ENCODE measurements at places on chromosomes 16 and 17. TPM values are rescaled to one million over a fixed set of nuclear protein-coding genes. Genes with fewer than 3 reads are reported as not detected.
A peak's percentile ranks its signal among the peaks of the same experiment; 100 is the strongest.

The ABCA10 gene
- total RNA-seq = 9.2 TPM

The TNFRSF17 gene
- total RNA-seq = 0.41 TPM

The KRTAP3-1 gene
- total RNA-seq = not detected

The NGFR gene
- 0.78 TPM for total RNA-seq

The KIF2B gene
- not detected for total RNA-seq

The SOX9 gene
- 5.4 TPM for total RNA-seq

The GRAPL gene
- total RNA-seq = 16.6 TPM

The ADAD2 gene
- 0.52 TPM for total RNA-seq

The ASGR2 gene
- total RNA-seq = 1.3 TPM

The ATAD5 gene
- total RNA-seq = 1.1 TPM

The OR4D1 gene
- total RNA-seq = not detected

The MT1F gene
- 9.1 TPM for total RNA-seq

- no peaks in the 10 kb centered on the region for H3K27me3 ChIP-seq
- no peak overlapping the region for H3K27ac ChIP-seq
- DNase-seq = no peak
- no peaks in the 10 kb centered on the region for H3K36me3 ChIP-seq
- H3K4me1 ChIP-seq = peaks cover 77% of the 10 kb centered on the region
Observed at GRCh38 chr16:3872216-3872895, 8.2 kb downstream of the CREBBP start.

GRCh38 chr16:56632156-56632847 is at the start of gene MT1M:
Gene MT1M, plus strand, starts transcription at chr16:56632659. Its CDS starts 73 bp downstream, at chr16:56632732.
- H3K27me3 ChIP-seq = peaks cover 22% of the 10 kb centered on the region
- peak within 1 kb of the TSS; percentile 83 for H3K27ac ChIP-seq
- H3K4me1 ChIP-seq = peaks cover 7% of the 10 kb centered on the region
- H3K36me3 ChIP-seq = no peaks in the 10 kb centered on the region
- H3K4me3 ChIP-seq = peak within 1 kb of the TSS; percentile 46

DNA sequence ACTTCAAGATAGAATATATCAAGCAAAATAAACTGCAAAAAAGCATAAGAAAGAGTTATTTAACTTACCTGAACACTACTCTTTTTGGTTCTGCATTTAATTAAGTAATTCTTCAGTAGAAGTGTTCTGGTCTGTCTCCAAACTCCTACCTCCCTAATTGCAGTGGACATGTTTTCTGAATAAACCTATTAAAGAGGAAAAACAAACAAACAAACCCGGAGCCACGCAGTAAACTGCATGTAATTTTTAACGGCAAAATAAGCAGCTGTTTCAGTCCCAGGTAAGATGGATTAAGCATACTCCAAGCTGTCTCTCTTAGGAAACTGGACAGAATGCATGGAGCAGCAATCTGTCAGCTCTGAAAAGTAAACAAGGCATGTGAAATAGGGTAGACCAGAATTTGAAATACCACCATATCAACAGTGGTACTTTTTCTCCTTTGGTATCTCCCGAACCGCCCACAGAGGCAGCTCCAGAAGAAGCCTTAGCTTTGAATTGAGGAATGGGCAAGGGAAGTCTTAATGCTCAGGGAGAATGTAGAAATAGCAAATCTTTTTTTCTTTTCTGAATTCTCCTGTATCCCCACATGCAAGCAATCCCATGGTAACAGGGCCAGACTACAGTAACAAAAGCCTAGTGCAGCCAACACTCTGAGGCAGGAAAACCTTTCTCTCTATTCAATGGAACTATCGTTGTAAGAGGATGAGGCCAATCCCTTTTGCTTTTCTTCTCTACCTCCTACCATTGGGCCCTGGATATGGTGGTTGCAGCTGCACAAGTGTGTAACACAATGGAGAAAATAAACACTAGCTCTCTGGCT is 12.5 kb downstream of the ABCA5 start:
- DNase-seq = no peak
- no peak overlapping the region for H3K4me3 ChIP-seq
- no peak overlapping the region for H3K27ac ChIP-seq
- H3K4me1 ChIP-seq = no peaks in the 10 kb centered on the region
- H3K27me3 ChIP-seq = no peaks in the 10 kb centered on the region

- no peak for DNase-seq
- H3K27me3 ChIP-seq = peaks cover 48% of the 10 kb centered on the region
- H3K4me1 ChIP-seq = no peaks in the 10 kb centered on the region
Observed at GRCh38 chr17:39591958-39592954, 15.5 kb downstream of the NEUROD2 start.

DNA sequence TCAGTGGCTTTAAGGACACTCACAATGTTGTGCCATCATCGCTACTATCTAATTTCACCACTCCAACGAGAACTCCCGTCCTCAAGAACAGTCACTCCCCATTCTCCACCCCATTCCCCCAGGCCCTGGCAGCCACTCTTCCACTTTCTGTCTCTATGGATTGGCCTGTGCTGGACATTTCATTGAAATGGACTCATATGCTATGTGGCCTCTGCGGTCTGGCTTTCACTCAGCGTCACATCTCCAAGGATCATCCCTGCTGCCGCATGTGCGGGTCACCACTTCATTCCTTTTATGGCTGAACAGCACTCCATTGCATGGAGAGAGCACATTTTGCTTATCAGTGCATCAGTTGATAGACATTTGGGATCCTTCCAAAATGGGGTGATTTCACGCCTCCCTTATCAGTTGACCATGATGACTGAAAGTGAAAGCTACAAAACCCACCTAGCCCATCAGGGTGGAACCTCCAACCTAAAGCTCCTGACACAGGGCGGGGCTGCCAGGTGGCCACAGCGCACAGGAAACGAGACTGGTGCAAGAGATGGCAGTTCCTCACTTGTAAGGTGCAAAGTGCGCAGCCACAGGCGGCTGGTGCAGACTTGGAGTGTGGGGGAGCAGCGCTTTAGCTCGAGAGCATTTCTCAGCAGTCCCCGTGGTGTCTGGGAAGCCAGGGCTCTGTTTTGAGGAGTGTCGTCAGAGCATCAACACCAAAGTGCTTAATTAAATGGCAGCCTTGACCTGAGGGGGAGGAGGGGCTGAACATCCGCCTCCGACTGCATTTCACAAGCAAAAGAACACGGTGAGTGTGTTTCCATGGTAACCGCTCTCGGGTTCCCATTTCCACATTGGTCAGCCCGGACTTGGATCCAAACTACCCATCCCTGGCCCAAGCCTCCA is 23.8 kb downstream of the COTL1 start:
- DNase-seq = peak; percentile 77
- peak overlapping the region; percentile 36 for H3K27ac ChIP-seq
- H3K4me1 ChIP-seq = peaks cover 33% of the 10 kb centered on the region
- peak overlapping the region; percentile 11 for H3K4me3 ChIP-seq
- H3K27me3 ChIP-seq = no peaks in the 10 kb centered on the region
- H3K36me3 ChIP-seq = peaks cover 11% of the 10 kb centered on the region

GRCh38 chr16:8816967-8817655 is 19.5 kb downstream of the PMM2 start:
- peaks cover 4% of the 10 kb centered on the region for H3K4me1 ChIP-seq
- no peak for DNase-seq

GRCh38 chr17:78667741-78668640 is 90.8 kb upstream of the DNAH17 start:
- H3K36me3 ChIP-seq = no peaks in the 10 kb centered on the region
- H3K27me3 ChIP-seq = no peaks in the 10 kb centered on the region
- no peak overlapping the region for H3K4me3 ChIP-seq
- peak; percentile 23 for DNase-seq
- no peak overlapping the region for H3K27ac ChIP-seq

DNA sequence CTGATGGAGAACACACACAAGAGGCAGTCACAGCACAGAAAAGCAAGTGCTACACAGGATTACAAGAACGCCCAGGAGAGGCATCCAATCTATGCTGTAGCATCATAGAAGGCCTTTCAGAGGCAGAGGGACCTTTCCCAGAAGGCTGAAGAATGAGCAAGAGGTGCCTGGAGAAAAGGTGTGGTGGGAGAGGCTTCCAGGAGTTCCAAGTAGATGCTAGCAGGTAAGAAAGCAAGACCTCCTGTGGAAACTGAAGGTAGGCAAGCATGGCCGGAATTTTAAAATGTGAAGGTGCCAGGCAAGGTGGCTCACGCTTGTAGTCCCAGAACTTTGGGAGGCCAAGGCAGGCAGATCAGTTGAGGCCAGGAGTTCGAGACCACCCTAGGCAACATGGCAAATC is 2.1 kb downstream of the ARHGAP17 start:
- no peak for DNase-seq
- H3K27ac ChIP-seq = peak overlapping the region; percentile 42
- peak overlapping the region; percentile 87 for H3K4me3 ChIP-seq
- peaks cover 4% of the 10 kb centered on the region for H3K36me3 ChIP-seq
- no peaks in the 10 kb centered on the region for H3K27me3 ChIP-seq

DNA sequence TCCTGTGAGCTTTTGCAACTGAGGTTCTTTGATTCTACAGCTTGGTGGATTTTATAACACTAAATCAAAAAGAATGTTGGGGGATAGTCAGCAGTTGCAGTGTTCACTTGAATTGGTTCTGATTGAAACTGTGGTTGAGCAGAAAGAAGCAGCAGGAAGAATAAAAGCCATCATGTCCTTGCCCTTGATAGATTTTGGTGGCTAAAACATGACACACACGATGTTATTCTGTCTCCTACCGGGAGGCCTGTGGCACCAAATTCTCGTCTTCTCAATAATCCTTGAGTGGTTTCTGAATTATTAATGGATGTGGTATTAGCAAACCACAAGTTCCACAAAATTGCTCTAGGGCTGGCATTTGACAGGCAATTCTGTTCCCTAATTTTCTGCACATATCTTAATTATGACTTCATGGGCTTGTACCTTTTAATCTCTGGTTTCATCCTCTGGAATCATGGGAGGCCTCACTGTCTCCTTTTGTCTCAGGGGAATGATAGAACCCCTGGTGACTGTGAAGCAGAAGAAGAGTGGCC is 338.2 kb downstream of the SNX29 start:
- no peak overlapping the region for H3K27ac ChIP-seq
- no peak for DNase-seq
- no peaks in the 10 kb centered on the region for H3K27me3 ChIP-seq

- H3K4me1 ChIP-seq = no peaks in the 10 kb centered on the region
- H3K27ac ChIP-seq = no peak overlapping the region
- H3K27me3 ChIP-seq = no peaks in the 10 kb centered on the region
- no peak overlapping the region for H3K4me3 ChIP-seq
Observed at GRCh38 chr16:59336136-59336695, 602.1 kb upstream of the GOT2 start.

DNA sequence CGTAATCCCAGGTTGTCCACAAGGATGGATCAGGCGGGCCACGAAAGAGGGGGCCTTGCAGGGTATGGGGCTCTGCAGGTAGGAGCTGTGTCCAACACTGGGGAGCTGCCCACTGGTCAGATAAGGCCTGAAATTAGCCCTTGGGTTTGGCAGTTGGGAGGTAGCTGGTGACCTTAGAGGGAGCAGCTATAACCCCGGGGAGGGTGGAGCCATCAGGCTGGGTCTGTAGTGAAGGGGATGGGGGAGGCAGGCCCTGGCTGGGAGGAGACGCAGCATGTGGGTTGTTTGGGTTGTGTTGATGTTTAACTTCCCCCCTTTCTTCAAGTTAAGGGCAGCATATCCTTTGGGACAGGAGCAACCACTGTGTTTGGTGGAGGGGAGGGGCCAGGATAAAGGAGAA is 5.9 kb downstream of the MLLT6 start:
- H3K27me3 ChIP-seq = no peaks in the 10 kb centered on the region
- peaks cover 63% of the 10 kb centered on the region for H3K36me3 ChIP-seq
- H3K4me1 ChIP-seq = peaks cover 14% of the 10 kb centered on the region
- H3K27ac ChIP-seq = no peak overlapping the region
- no peak for DNase-seq

- H3K27me3 ChIP-seq = peaks cover 6% of the 10 kb centered on the region
- peaks cover 9% of the 10 kb centered on the region for H3K4me1 ChIP-seq
- no peaks in the 10 kb centered on the region for H3K36me3 ChIP-seq
- DNase-seq = no peak
- H3K4me3 ChIP-seq = peak overlapping the region; percentile 46
- peak overlapping the region; percentile 45 for H3K27ac ChIP-seq
Observed at GRCh38 chr17:39618246-39618913, 8.4 kb upstream of the PPP1R1B start.

DNA sequence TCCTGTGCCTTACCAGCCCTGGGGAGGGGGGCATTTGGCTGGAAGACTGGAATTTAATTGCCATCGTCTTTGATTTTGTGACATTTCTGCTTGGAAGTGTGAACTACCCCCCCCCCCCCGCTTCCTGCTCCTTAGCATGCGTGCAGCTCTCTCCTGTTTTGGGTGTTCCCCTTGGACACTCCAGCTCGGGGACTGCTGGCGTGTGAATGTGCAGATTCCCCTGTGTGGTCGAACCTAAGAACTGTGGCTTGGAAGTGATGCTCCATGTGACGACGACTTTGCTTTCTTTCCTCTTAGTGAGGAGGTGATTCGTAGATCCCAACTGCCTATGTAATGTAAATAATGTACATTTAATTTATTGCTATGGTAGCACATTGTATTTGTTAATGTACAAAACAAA is 26.1 kb downstream of the OR1D5 start:
- no peak overlapping the region for H3K4me3 ChIP-seq
- no peaks in the 10 kb centered on the region for H3K36me3 ChIP-seq
- no peak for DNase-seq
- no peaks in the 10 kb centered on the region for H3K4me1 ChIP-seq

- H3K36me3 ChIP-seq = peaks cover 11% of the 10 kb centered on the region
- no peak for DNase-seq
- H3K4me3 ChIP-seq = no peak overlapping the region
- no peak overlapping the region for H3K27ac ChIP-seq
- no peaks in the 10 kb centered on the region for H3K4me1 ChIP-seq
- no peaks in the 10 kb centered on the region for H3K27me3 ChIP-seq
Observed at GRCh38 chr16:25235991-25236390, 19.2 kb downstream of the AQP8 start.

GRCh38 chr17:50177983-50178834 is 12.4 kb downstream of the SGCA start:
- no peaks in the 10 kb centered on the region for H3K36me3 ChIP-seq
- H3K4me1 ChIP-seq = peaks cover 20% of the 10 kb centered on the region
- DNase-seq = peak; percentile 88
- peak overlapping the region; percentile 10 for H3K4me3 ChIP-seq
- no peaks in the 10 kb centered on the region for H3K27me3 ChIP-seq

GRCh38 chr17:50883850-50884438 is 17.8 kb upstream of the TOB1 start:
- no peaks in the 10 kb centered on the region for H3K27me3 ChIP-seq
- no peak for DNase-seq
- no peaks in the 10 kb centered on the region for H3K36me3 ChIP-seq
- peak overlapping the region; percentile 42 for H3K27ac ChIP-seq

DNA sequence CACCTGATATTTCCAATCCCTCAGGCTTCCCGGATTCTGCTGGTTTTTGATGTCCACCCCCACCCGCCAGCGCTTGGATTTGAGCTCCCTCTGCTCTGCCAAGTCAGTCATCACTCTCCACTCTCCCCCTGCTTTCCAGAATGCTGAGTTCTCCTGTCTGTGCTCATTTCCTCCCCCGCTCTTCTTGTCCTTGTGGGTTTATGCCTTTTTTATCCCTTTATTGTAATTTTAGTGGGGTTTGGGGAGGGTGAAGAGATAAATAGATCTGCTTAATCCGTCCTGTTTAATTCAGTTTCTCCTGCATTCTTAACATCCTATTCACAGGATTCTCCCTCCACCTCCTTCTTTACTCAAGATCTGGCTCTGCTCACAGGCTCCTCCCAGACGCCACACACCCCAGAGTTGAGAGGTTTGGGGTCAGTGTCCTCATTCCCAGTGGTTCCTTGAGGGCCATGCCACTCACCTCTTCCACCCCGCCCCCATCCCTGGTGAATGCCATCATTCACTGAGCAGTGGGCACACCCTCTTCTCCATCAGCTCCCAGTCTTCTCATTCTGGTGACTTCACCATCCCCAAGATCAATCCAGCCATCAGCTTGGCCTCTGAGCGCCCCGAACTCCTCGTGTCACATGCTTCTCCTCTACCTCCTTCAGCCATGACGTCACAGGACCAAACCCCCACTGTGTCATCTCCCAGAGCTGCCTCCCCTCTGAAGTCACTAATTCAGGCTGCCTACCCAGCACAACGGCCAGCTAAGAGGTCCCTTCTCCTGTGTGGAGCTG is 15.1 kb upstream of the GUCY2D start:
- DNase-seq = no peak
- peaks cover 6% of the 10 kb centered on the region for H3K4me1 ChIP-seq
- no peak overlapping the region for H3K4me3 ChIP-seq
- H3K27ac ChIP-seq = no peak overlapping the region

Data from upper lobe of right lung (tissue), 1 donor.